Activated naive CD8-positive, alpha-beta T cell treated with anti-CD3 and anti-CD28 coated beads, Interleukin-2, amount 10 ng/mL, durations not matched to agents 7 days and 5 days (primary cell): ENCODE measurements at places on chromosomes 3 and 15. TPM values are rescaled to one million over a fixed set of nuclear protein-coding genes. Genes with fewer than 3 reads are reported as not detected.

- H3K4me3 ChIP-seq = no peak overlapping the region
- no peaks in the 10 kb centered on the region for H3K36me3 ChIP-seq
- H3K4me1 ChIP-seq = no peaks in the 10 kb centered on the region
- DNase-seq = no peak
- H3K27ac ChIP-seq = no peak overlapping the region
Observed at GRCh38 chr3:3366386-3366785, 186.9 kb upstream of the CRBN start.

ECE2 gene
- not detected for total RNA-seq

DNA sequence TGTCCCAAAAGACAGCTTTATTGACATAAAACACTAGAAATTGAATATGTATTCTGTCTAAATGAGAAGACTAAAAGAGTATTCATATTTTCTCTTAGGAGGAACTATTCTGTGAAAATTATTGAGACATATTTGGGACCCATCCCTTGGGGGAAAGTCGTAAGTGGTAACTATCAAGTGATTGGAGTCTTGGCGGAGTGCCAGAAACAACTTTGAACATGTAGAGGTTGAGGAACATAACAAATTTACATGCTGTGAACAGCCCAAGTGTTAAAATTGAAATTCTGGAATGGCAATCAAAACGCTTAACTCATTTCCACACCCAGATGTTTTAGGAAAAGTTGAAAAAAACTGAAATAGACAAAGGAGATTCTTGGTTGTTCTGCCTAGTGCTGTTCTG is 1034.6 kb downstream of the NSUN3 start:
- no peak overlapping the region for H3K27ac ChIP-seq
- H3K4me1 ChIP-seq = no peaks in the 10 kb centered on the region
- no peaks in the 10 kb centered on the region for H3K27me3 ChIP-seq
- H3K36me3 ChIP-seq = no peaks in the 10 kb centered on the region
- no peak overlapping the region for H3K4me3 ChIP-seq

- H3K27me3 ChIP-seq = peaks cover 10% of the 10 kb centered on the region
- DNase-seq = no peak
- H3K4me1 ChIP-seq = no peaks in the 10 kb centered on the region
Observed at GRCh38 chr3:11170052-11170770, 15.9 kb downstream of the HRH1 start.

CACNA1D gene
- not detected for total RNA-seq

CADPS gene
- total RNA-seq = not detected

GOLGA8S gene
- 1.2 TPM for total RNA-seq

PLA1A gene
- not detected for total RNA-seq

GRCh38 chr3:102614021-102614569 is 179.3 kb downstream of the ZPLD1 start:
- H3K27me3 ChIP-seq = no peaks in the 10 kb centered on the region
- no peak overlapping the region for H3K4me3 ChIP-seq
- H3K36me3 ChIP-seq = no peaks in the 10 kb centered on the region
- H3K27ac ChIP-seq = no peak overlapping the region
- H3K4me1 ChIP-seq = no peaks in the 10 kb centered on the region

GRCh38 chr3:56747150-56747549 is 54.6 kb downstream of the ARHGEF3 start:
- no peaks in the 10 kb centered on the region for H3K27me3 ChIP-seq
- peaks cover 33% of the 10 kb centered on the region for H3K4me1 ChIP-seq
- peaks cover 77% of the 10 kb centered on the region for H3K36me3 ChIP-seq
- peak overlapping the region; percentile 38 for H3K27ac ChIP-seq
- H3K4me3 ChIP-seq = no peak overlapping the region

CHDH gene
- 0.17 TPM for total RNA-seq

DNA sequence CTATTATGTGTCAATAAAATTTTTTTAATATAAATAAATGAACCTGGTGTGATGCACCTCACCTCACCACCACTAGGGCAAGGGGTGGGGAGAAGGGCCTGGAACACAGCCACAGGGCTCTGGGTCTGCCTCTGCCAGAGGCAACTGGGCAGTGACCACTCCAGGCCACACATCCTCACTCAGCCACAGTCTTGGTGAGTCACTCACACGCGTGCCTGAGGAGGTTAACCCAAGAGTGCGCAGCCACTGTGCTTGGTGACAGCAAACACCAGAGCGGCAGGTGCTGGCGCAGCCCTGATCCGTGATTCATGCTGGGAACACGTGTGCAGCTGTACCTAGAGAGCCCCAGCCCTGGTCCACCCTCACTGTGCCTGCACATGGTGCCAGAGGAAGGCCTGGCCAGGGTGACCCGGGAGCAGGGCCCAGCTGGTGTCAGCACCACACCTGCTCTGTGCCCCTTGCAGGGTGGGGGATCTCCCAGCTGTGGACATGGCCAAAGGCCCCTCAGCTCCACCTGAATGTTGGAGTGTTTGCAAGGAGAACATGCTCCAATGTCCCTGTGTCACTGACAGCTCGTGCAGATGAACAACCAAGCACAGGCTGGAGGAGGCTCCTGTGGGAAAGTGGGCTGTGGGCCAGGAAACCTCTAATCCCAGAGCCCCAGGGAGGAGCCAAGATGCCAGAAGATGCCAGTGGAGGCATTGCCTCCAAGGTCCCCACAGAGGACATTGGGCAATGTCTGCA is 2.1 kb downstream of the SLC41A3 start:
- no peak overlapping the region for H3K27ac ChIP-seq
- H3K4me1 ChIP-seq = peaks cover 19% of the 10 kb centered on the region

GRCh38 chr15:38819387-38819950 is 254.9 kb upstream of the RASGRP1 start:
- no peak for DNase-seq
- no peak overlapping the region for H3K27ac ChIP-seq
- no peaks in the 10 kb centered on the region for H3K36me3 ChIP-seq
- peaks cover 17% of the 10 kb centered on the region for H3K27me3 ChIP-seq

- DNase-seq = no peak
- H3K27me3 ChIP-seq = peaks cover 3% of the 10 kb centered on the region
Observed at GRCh38 chr15:71773206-71773859, 37.0 kb upstream of the NR2E3 start.

DNA sequence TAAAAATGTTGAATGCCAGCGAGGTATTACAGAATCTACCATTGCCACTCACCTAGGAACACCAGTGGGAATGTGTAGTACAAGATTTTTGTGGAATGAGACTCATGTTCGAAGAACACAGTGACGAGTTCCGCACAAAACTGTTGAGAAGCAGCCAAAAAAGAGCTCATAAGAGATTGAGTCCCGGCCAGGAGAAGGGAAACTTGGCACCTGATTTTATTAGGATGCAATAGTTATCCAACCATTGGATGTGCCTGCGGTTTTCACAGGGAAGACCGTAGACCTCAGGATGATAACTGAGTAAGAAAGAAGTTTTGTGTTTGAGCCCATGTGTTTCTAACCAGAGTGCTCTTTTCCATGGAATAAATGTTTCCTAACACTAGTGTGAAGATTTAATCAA is 88.9 kb downstream of the PTPRG start:
- H3K4me1 ChIP-seq = no peaks in the 10 kb centered on the region
- H3K36me3 ChIP-seq = no peaks in the 10 kb centered on the region
- no peak for DNase-seq
- no peak overlapping the region for H3K27ac ChIP-seq

- H3K27ac ChIP-seq = no peak overlapping the region
- no peak overlapping the region for H3K4me3 ChIP-seq
- H3K27me3 ChIP-seq = no peaks in the 10 kb centered on the region
- peaks cover 3% of the 10 kb centered on the region for H3K4me1 ChIP-seq
- DNase-seq = no peak
Observed at GRCh38 chr15:22969489-22969888, 10.7 kb downstream of the CYFIP1 start.

ACP3 gene
- total RNA-seq = not detected

- DNase-seq = no peak
- peaks cover 6% of the 10 kb centered on the region for H3K4me1 ChIP-seq
- H3K27ac ChIP-seq = no peak overlapping the region
- peaks cover 12% of the 10 kb centered on the region for H3K36me3 ChIP-seq
- no peak overlapping the region for H3K4me3 ChIP-seq
Observed at GRCh38 chr3:51696954-51697353, 9.9 kb upstream of the GRM2 start.

DNA sequence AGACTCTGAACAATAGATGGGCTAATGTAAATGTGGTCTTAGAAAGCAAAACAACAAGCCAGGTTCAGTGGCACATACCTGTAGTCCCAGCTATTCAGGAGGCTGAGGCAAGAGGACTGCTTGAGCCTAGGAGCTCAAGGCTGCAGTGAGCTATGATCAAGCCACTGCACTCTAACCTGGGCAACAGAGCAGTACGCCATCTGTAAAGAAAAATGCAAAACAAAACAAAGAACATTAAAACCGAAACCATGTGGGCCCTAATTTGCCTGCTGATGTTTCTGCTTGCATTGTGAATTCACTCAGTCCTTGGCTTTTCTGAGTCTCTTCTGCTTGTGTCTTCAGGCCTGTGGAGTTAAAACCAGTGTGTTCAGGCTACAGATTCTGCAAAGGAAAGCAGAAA is 56.7 kb downstream of the CCNL1 start:
- peak overlapping the region; percentile 45 for H3K27ac ChIP-seq
- DNase-seq = no peak
- peaks cover 2% of the 10 kb centered on the region for H3K36me3 ChIP-seq

- peaks cover 41% of the 10 kb centered on the region for H3K27me3 ChIP-seq
- H3K4me3 ChIP-seq = no peak overlapping the region
- no peak overlapping the region for H3K27ac ChIP-seq
- no peak for DNase-seq
- H3K4me1 ChIP-seq = peaks cover 2% of the 10 kb centered on the region
Observed at GRCh38 chr3:151460228-151460627, 633 bp downstream of the IGSF10 start.

DNA sequence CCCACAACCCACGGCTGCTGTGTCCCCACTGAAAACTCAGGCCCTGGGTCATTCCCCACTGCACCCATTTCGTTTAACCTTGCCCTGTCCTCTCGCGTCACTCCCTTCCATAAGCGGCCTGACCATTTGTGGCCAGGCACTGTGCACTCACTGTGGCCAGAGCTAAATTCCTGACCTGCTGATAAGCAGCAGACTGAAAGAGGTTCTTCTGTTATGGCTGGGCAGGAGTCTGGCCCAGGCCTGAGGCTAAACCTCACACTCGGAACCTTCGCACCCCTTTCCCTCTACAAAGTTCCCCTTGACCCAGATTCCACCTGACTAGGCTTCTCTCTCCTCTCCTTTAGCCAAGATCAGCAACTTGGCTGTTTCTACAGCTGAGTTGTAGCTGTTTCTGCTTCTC is 62.3 kb downstream of the ADAMTS17 start:
- no peak overlapping the region for H3K4me3 ChIP-seq
- H3K27me3 ChIP-seq = no peaks in the 10 kb centered on the region
- no peaks in the 10 kb centered on the region for H3K36me3 ChIP-seq
- H3K27ac ChIP-seq = peak overlapping the region; percentile 9
- no peak for DNase-seq
- no peaks in the 10 kb centered on the region for H3K4me1 ChIP-seq

DNA sequence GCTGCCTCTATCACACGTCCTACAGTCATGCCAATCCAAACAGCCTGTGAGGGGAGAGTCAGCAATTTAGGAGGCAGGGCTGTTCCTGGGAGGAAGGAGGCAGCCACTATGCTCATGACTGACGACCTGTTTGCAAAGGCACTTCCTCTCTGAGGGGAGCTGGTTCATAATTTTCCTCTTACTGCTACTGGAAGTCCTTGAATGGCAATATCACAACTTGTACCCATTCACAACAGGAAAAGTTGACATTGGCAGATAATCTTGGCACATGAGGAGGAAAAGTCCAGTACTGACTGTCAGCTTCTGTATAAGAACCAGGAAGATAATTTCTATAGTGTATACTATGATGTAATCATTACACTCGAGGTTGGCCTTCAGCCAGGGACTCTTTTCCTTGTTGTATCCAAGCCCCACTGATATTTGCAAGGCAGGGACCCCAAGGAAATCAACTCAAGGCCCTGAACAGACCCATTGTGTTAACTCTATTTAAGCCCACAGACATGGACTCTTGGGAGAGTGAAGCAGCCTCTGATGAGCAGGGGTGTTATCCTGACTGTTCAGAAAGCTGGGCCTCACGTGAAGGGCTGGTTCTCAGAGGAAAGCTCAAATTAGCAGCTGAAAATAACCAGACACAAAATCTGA is 267.3 kb upstream of the ADAMTS9 start:
- H3K27ac ChIP-seq = no peak overlapping the region
- no peaks in the 10 kb centered on the region for H3K4me1 ChIP-seq
- H3K36me3 ChIP-seq = no peaks in the 10 kb centered on the region
- no peaks in the 10 kb centered on the region for H3K27me3 ChIP-seq

EPHA6 gene
- not detected for total RNA-seq

- DNase-seq = no peak
- no peak overlapping the region for H3K4me3 ChIP-seq
- peaks cover 2% of the 10 kb centered on the region for H3K36me3 ChIP-seq
- no peaks in the 10 kb centered on the region for H3K27me3 ChIP-seq
Observed at GRCh38 chr3:41518626-41519025, 319.3 kb downstream of the CTNNB1 start.

GRCh38 chr15:60003243-60004008 is 685 bp upstream of the FOXB1 start:
- peaks cover 8% of the 10 kb centered on the region for H3K36me3 ChIP-seq
- peak overlapping the region; percentile 68 for H3K27ac ChIP-seq
- peak overlapping the region; percentile 87 for H3K4me3 ChIP-seq
- H3K27me3 ChIP-seq = peaks cover 84% of the 10 kb centered on the region

DNA sequence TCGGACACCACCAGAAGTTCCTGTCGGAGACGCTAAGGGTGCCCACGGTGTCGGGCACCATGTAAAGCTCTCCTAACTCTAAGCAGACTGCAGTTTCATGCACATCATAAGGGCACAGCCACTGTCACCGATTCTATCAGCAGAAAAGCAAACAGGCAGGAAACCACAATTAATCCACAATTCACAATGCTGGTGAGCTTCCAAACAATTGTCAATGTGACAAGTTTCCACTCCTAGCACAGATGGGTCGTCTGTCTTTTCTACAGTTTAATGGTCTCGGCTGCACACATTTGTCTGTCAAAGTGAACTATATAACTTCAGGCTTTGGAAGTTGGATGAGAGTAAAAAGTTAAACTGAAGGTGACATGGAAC is 8.8 kb upstream of the OCA2 start:
- H3K36me3 ChIP-seq = peaks cover 6% of the 10 kb centered on the region
- peaks cover 26% of the 10 kb centered on the region for H3K27me3 ChIP-seq
- DNase-seq = no peak
- H3K4me1 ChIP-seq = peaks cover 12% of the 10 kb centered on the region
- peak overlapping the region; percentile 6 for H3K4me3 ChIP-seq

DNA sequence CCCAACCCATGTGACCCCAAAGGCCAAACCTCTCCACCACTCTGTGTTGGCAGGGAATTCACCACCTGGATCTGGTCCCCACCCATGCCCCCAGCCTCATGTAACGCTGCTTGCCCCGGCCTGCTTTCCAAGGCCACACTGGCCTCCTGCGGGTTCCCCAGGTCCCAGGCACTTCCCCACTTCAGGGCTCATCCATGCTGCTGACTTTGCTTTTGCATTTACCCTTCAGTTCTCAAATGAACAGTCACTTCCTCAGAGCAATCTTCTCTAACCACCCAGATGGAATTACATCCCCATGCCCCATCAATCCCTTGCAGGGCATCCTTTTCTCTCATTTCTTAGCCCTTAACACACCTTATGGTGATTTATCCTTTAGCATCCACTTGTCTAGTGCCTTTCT is 9.2 kb downstream of the DAPK2 start:
- H3K27me3 ChIP-seq = peaks cover 14% of the 10 kb centered on the region
- H3K36me3 ChIP-seq = no peaks in the 10 kb centered on the region
- H3K4me3 ChIP-seq = no peak overlapping the region
- H3K4me1 ChIP-seq = peaks cover 5% of the 10 kb centered on the region
